Daoy (cell line): ENCODE measurements at places on chromosomes 1 and 21. TPM values are rescaled to one million over a fixed set of nuclear protein-coding genes. Genes with fewer than 3 reads are reported as not detected.

Gene PGBD2
- 7.0 and 7.9 TPM in 2 replicates for total RNA-seq

Gene SUSD4
- total RNA-seq = 26.9 and 29.0 TPM in 2 replicates

Gene NBPF12
- total RNA-seq = 2.8 and 5.4 TPM in 2 replicates

Gene BMP8B
- total RNA-seq = 0.51 and 0.86 TPM in 2 replicates

Gene MXRA8
- 0.23 TPM in 1 of 2 replicates, not detected in the other for total RNA-seq

Gene OPRD1
- 0.21 and 0.34 TPM in 2 replicates for total RNA-seq

Gene TMEM269
- 0.03 TPM in 1 of 2 replicates, not detected in the other for total RNA-seq

Gene LCE3D
- not detected in 2 replicates for total RNA-seq

Gene OR2M3
- total RNA-seq = not detected in 2 replicates

Gene FAAP20
- total RNA-seq = 26.3 and 28.7 TPM in 2 replicates

Gene ARHGEF16
- 4.7 and 10.9 TPM in 2 replicates for total RNA-seq

Gene PIP5K1A
- total RNA-seq = 19.6 and 30.9 TPM in 2 replicates

Gene LCE1D
- total RNA-seq = not detected in 2 replicates

Gene C1orf185
- total RNA-seq = not detected in 2 replicates

Gene FAM151A
- total RNA-seq = not detected in 2 replicates

Gene PRPF38B
- 16.5 and 23.8 TPM in 2 replicates for total RNA-seq

Gene FAM163A
- 0.06 TPM in 1 of 2 replicates, not detected in the other for total RNA-seq

Gene CYP4A22
- not detected in 2 replicates for total RNA-seq

Gene TMEM240
- 0.11 TPM in 1 of 2 replicates, not detected in the other for total RNA-seq

Gene LIN9
- 18.9 and 23.8 TPM in 2 replicates for total RNA-seq

Gene CYP4Z1
- total RNA-seq = not detected in 2 replicates

Gene RGS7
- total RNA-seq = 0.27 and 0.74 TPM in 2 replicates

Gene NR0B2
- total RNA-seq = not detected in 2 replicates

Gene TMCC2
- 3.2 and 4.8 TPM in 2 replicates for total RNA-seq

Gene TRIM58
- 29.7 and 33.5 TPM in 2 replicates for total RNA-seq

Gene SH3BGR
- 4.3 and 4.6 TPM in 2 replicates for total RNA-seq

Gene GBP1
- 101 and 111 TPM in 2 replicates for total RNA-seq
